Stimulated activated naive CD8-positive, alpha-beta T cell treated with anti-CD3 and anti-CD28 coated beads, Interleukin-15, amount 100 ng/mL, for 72 hours (primary cell): ENCODE measurements at places on chromosomes 5 and 9.

DNA sequence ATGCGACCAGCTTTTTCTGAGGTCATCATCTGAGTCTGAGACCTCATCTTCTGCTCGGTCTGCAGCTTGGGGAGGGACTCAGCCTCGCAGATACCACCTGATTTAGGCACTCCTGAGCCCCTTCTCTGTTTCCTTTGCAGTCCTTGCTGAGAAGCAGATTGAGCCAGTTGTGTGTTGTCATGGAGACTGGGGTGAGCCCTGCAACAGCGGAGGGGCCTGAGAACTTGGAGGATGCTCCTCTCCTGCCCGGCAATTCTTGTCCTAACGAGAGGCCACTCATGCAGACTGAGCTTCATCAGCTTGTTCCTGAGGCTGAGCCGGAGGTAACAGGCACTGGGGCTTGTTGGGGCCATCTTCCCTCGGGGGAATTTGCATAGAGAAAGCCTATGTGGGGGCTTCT lies 19.2 kb downstream of the TEX53 start:
- no peak for DNase-seq

- DNase-seq: no peak
Observed at GRCh38 chr5:93611976-93612854, 29.2 kb downstream of the NR2F1 start.

GRCh38 chr9:89044104-89044503 lies 52.8 kb downstream of the S1PR3 start:
- no peak for DNase-seq

GRCh38 chr5:53170746-53171349 lies 61.3 kb upstream of the MOCS2 start:
- peak; percentile 9 for DNase-seq

- DNase-seq: no peak
Observed at GRCh38 chr5:75265731-75266130, 29.1 kb upstream of the ANKRD31 start.

DNA sequence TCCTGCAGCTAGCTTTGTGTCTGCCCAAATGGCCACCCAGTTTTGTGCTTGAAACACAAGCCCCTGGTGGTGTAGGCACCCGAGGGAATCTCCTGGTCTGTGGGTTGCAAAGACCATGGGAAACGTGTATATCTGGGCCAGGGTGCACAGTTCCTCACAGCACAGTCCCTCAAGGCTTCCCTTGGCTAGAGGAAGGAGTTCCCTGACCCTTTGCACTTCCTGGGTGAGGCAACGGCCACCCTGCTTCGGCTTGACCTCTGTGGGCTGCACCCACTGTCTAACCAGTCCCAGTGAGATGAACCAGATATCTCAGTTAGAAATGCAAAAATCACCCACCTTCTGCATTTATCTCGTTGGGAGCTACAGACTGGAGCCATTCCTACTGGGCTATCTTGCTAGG lies 865.0 kb upstream of the ACO1 start:
- no peak for DNase-seq

GRCh38 chr5:132008163-132008473 lies 3.3 kb downstream of the ACSL6 start:
- DNase-seq: no peak

- no peak for DNase-seq
Observed at GRCh38 chr9:116334546-116335150, 181.1 kb downstream of the PAPPA start.

DNA sequence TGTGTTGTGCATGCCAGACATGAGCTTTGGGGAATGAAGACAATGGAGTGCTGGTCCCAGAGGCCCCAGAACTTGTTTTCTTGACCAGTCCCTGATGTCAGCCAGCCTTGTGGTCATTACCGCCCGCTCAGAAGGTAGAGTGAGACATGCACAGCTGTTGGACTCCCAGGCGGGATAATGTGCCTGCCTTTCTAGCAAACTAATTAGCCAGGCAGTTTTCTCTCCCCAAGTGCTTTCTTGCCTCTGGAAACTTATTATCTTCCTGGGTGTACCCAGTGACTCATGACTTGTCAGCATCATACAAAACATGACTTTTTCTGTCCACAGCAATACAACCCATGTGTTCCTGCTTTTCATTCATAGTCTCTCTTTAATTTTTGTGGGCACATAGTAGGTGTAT lies 131.1 kb downstream of the RMI1 start:
- DNase-seq: no peak

DNA sequence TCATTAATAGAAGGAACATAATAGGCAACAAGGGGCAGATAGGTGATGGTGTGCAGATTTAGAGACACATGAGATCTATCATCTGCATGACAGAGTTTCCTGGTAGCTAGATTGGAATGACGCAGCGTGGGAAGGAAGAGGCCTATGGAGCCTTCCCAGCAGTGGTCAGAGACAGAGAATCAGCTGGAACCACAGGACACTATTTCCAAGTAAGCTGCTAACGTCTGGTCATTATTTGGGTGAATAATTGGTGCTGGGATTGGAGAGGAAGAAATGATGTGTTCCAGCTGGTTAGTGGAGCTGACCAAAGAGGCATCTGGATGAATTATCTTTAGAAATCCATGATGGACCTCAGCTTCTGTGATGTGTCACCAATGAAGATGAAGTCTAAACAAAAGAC lies 91.2 kb upstream of the PRR16 start:
- no peak for DNase-seq

GRCh38 chr5:142017832-142018427 lies 5.1 kb upstream of the GNPDA1 start:
- DNase-seq: peak; percentile 66

- DNase-seq: no peak
Observed at GRCh38 chr9:76405340-76405739, 11.1 kb upstream of the RFK start.

DNA sequence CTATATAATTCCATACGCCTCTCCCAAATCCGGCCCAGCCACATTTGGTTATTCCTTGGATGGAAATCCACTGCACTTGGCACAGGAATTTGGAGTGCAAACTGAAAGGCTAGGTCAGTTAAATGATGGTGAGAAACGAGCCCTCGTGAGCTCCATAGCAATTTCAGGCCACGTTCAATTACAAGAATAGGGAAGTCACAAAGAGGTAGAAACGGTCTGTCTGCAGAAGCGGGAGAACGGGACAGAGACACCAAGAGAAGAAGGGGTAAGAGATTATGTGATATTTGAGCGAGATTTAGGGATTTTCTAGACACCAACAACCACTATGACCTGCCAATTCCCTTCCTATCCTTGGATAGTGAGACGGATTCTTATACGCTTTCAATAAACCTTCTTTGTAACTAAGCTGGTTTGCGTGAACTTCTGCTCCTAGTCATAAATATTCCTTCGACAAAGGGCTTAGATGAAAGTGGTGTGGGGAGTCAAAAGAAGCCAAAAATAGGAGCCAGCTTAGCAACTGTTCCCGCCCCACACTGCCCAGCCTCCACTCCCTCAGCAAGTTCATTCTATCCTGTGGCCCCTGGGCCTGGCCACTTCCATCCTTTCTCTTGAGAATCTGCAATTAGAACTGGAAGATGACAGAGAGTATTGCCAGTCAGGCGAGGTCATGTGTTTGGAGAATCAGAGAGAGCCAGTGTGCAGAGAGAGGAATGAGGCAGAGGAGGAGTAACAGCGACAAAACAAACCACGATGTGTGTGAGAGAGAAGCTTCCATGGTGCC lies 118.4 kb downstream of the ZNF608 start:
- DNase-seq: no peak

DNA sequence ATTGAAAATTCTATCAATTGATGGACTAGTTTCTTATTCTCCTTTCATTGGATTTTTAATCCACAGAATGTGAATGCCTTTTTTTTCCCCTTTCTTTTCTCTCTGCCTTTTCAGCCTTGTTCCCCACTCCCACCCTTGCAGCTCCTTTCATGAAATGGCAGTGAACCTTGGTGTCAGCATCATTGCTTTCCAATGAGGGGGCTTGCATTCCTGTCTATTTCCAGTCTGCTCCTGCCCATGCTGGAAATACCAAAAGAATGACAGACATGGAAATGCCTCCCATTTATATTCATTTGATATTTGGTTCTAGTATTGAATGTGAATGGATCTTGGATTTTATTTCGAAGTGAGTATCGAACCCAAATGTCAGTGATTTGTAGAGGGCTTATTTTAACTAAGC lies 162.7 kb upstream of the SGCD start:
- DNase-seq: no peak

DNA sequence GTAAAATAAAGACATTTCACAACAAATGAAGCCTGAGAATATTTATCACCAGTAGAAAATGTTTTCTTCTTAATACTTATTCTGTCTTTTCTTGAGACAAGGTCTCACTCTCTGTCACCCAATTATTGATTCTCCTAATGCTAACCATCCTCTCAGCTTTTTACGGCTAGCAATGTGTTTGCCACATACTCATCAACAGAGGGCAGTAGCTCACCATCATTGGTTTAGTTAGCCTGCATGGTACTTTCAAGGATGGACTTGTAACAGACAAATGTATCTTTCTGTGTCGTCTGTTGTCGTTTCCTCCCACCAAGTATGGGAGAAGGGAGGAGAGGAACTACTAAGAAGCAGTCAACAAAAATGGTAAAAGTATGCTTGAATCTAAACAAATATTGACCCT lies 5.9 kb upstream of the ACO1 start:
- DNase-seq: peak; percentile 38

DNA sequence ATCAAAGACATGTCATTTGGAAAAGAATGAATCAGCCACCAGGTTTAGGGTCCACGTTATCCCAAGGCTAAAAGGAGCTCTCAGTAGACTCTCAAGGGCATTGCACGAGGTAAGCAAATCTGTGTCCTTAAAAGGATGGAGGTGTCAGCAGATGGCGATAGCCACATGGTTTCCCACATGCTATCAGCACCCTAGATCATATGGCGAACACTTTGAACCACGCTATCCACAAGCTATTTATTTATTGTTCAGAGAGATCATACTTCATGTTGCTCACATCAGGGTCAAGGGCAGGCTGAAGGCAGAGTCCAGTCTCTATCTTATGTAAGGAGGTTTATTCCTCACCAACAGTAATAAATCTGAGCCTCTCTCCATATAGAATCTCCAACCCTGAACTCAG lies 43.7 kb downstream of the CDH6 start:
- DNase-seq: no peak

- no peak for DNase-seq
Observed at GRCh38 chr5:111720333-111720890, 36.6 kb downstream of the NREP start.

GRCh38 chr5:126720369-126720768 lies 56.6 kb upstream of the LMNB1 start:
- no peak for DNase-seq

- DNase-seq: no peak
Observed at GRCh38 chr5:2674456-2674855, 77.0 kb downstream of the IRX2 start.

DNA sequence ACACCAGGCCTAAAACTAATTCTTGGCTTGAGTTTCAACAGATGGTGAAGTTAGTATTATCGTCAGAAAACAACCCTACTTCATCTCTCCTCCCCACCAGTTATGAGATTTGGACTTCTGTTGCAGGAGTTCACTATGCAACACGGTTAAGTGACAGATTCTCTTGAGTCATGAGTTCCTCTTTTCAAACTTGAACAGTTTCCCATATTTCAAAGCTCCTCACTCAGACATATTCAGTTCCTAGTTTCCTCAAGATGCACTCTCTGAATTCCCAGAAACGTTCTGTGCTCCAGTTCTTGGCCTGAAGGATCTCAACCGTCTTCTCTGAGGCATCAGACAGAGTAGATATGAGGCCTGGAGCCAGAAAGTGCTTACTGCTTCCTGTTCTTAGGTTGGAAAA lies 7.3 kb upstream of the PTGER4 start:
- DNase-seq: no peak

DNA sequence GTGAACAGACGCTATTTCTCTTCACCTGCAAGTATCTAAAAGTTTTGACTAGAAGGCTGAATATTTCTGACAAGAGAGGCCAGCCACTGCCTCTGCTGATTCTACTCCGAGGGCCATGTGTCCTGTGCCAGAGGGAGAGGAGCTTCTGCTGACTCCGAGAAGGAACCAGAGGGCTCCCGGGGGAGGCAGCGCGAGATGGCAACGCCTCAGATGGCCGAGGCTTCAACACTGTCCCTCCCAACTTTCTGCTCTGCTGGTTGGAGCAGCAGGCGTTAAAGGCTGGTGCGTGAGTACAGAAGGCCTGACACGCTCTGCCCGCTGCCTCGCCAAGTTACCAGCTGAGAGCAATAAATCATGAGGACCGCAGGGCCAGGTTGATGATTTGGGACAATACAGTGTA lies 178.8 kb downstream of the GAPVD1 start:
- no peak for DNase-seq

DNA sequence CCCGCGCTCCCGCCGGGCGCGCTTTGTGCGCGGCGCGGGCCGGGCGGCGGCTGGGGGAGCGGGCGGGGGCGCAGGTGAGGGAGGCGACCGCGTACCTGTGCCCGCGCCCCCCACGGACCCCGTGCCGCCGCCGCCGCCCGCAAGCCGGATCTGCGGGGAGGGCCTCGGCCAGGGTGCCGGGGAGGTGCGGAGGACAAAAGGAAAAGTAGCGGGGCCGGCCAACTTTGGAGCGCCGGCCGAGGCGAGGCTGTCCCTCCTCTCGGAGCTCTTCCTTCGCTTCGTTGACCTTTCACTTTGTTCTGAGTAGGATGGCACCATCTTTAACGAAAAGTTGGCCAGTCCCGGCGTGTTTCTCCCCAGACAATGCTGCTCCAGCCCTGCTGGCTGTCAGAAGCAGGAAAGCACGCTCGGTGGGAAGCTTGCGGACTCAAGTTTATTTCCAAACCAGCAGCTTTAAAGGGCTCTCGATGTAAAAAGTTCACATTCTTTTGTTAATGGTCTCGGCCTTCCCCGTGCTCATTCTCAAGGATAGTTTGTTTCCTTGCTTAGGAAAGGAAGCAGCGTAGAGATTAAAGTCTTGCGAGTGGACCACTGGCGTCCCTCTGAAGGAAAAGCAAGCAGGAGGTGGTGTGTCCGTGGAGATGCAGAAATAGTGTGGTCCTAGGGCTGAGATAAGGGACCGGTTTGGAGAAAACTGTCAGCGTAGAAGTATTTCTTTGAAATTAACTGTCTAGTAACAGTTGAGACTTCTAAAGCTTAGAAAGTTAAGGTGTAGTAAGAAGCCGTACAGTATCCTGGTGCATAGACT lies 639 bp downstream of the EHMT1 start:
- peak; percentile 37 for DNase-seq

DNA sequence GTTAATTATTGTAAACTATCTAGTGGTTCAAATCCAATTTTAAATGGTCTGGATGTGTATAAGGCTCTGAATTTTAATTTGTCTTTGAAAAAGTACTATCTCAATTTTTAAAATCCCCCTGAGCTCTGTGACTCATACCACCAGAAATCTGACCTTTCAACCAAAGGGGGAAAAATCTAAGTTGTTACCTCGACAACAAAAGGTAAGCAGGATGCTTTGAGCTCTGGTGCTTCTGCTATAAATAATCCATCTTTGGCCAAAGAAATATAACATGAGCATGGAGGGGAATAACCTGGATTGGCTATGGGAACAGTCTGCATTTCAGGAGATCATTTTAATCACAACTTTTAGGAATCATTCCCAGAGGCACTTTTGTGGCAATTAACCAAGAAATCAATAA lies 76.3 kb upstream of the PCSK1 start:
- no peak for DNase-seq

GRCh38 chr5:1105350-1106265 lies 6.3 kb downstream of the SLC12A7 start:
- DNase-seq: peak; percentile 81

GRCh38 chr5:150338546-150338945 lies 19.0 kb upstream of the TCOF1 start:
- no peak for DNase-seq
